ENCODE measurements at places on chromosomes 6 and 20.

DNA sequence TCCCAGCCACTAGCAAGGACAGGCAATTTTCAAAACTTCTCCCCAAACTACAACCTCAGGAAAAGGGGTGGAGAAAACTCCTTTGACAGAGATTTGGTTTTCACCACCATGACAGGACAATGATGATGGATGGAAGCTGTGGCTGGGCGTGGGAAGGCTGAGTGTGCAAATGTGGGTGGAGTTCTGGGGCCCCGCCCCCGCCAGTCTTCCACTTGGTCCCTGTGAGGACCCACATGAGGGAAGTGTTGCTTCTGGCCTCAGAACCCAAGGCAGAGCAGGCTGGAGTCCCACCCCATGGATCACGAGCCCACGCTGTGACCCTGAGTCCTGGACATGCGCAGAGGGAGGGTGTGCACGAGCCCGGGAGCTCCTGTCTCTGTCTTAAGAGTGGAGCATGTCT, 21.5 kb upstream of the MRGBP start:
- DNase-seq = no peak

DNA sequence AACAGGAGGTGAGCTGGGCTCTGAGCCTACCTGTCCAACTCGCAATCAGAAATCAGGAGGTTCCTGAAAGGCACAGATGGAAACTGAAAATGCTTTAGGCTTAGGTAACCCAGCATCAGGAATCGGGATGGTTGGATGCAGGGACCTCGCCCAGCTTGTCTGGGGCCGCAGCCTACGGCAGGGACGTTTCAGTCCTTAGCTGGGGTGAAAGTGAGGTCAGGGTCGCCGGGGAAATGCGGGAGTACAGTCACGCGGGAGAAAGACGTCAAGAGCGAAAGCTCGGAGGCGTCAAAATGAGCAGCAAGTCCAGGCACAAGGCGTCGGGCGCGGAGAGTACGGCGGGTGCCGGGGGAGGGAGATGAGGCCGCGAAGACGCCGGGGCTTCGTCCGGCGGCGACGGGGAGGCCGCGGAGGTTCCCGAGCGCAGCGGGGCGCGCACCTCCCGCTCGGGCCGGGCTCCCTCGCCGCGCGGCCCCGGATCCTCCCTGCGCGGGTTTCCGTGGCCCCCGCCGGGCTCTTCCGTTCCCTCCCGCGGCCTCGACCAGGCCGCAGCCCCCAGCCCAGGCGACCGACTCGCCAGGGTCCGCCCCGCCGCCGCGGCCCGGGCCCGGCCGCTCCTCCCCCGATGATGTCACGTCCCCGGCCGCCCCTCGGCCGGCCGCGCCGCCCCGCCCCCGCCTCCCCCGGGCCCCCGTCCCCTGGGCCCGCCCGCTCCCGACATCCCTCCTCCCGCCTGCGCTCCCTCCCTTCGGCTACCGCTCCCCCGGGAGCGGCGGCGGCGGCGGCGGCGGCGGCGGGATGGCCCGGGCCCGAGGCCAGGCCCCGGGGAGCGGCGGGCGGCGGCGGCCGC, at the start of gene EBF4:
Gene EBF4, plus strand, starts transcription at position 745 of the 850 bp plus-strand sequence. CDS start 866 bp downstream, outside the sequence.
- no peak for DNase-seq

DNA sequence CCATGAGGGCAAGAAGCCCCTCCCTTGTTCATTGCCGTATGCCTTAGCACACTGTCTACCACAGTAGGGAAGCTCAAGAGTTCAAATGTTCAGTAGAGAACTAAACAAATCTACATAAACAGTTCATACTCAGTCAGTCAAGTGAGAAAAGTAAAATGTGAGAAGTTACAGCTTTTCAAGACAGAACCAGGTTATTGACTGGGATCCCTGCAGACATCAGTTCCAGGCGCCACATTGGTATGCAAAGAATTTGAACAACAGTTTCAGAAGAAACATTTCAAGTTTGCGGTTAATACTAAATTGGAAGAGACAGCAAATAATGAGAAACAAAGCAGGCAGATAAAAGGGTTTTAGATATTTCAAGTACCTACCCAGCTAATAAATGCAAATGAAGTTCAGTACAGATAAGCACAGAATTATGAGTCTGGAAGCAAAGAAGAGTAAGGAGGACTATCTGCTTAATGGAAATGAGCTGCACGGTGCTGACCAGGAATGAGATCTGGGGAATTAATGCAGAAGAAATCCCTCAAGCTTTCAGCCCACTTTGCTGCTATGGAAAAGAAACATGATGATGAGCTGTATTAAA, 246.2 kb downstream of the HACE1 start:
- DNase-seq = no peak

DNA sequence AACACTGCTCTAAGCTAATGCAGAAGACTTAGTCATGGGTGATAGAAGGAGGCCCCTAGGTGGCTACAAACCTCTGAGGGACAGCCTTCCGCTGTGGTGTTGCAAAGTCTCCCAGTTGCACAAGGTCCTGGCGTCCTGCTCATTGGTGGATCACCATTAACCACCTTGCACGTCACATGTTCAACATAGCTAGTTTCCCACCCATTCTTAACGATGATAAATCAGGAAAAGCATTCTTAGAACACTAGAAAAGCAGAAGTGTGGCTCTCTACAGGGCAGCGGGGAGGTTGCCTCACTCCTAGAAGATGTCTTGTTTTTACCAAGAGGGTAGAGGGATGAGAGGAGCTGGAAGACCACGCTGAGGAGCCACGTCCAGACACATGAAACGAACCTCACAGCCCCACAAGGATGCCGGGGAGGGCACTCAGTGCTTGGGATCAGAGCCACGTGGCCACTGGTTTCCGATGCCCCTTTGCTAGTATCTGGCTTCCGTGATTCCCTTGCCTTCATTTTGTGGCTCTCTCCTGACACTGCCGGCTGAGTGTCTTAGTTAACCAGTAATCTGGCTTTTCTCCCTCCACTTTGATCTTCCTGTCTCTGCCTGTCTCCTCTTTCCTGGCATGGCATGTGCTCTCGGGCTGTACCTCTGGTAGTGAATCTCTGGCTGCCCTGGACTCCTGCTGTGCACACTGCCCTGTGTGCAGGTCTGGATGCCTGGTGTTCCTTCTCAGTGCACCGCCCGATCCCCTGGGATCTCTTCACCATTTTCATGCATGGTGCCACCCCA, 91.4 kb upstream of the NEDD9 start:
- no peak for DNase-seq

DNA sequence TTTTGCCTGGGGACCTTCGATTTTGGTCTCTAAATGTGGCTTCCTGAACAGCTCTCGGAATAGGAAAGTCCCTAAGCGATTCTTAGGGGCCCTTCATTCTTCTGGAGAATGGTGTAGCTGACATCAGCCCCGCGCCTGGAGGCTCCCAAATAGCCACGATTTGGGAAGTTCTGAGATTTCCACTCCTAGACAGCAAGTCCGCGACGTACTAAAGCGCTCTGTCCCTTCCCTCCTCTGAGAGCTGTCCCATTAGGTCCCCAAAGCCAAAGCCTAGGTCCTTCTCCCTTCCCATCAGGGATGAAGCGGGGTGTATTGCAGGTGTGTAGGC, 756 bp downstream of the MOXD1 start:
- DNase-seq = no peak

All from fibroblast of skin of left biceps (primary cell).